ENCODE measurements at places on chromosomes 4 and X.

GRCh38 chrX:48891402-48892288, 5.9 kb downstream of the TIMM17B start:
- peak; percentile 65 for DNase-seq

DNA sequence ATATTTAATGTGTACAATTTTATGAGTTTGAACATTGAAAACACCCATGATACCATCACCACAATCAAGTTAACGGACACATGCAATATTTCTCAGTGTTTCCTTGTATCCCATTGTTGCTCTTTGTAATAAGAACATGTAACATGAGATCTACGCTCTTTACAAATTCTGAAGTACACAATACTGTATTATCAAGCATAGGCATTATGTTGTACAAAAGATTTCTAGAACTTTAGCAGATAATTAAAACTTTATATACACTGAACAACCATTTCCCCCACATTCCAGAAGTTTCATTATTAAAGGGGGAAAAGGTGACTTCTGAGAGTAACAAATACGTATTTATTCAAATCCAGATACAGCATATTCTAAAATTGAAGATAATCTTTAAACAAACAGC, 114.5 kb downstream of the SLC10A7 start:
- DNase-seq, result no peak

GRCh38 chr4:119103263-119103662, 32.4 kb upstream of the MYOZ2 start:
- no peak for DNase-seq

DNA sequence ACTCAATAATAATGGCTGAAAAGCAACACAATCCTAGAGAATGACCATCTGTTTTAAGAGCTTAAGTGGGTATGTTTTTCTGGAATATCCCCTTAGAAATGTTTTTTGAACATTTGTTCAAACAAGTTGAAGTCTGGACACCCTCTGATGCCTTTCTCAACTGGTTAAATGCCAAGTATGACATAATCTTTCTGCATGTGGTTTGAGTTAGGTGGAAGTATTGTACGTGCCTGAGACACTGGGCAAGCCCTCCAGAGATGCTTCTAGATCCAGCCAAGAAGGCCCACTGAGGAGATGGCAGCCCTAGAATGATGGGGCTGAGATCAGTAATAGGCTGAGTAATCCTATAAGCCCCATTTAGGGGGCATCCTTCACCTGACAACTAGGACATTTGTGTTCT, 493.1 kb downstream of the MAGEE1 start:
- no peak for DNase-seq

- DNase-seq, result no peak
Observed at GRCh38 chr4:185956544-185956940, 112.4 kb upstream of the TLR3 start.

DNA sequence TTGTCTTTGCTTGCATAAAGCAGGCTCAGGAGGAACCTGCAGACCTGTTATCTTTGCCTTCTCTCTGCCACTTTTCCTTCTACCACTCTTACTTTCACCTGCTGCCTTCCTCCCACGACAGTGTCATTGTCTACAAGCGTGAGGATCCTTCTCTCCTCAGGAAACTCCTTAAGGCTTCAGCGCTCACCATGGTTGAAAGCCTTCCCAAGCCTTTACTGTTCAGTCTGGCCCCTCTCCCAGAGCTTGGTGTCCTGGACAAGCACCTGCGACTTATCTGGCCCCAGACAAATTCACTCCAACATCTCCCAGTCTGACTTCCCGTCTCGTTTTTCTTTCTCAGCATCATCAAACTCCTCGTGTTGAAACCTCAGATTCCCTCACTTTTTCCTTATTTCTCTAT, 31.0 kb downstream of the CC2D2A start:
- DNase-seq, result no peak

GRCh38 chrX:119072744-119073143, at the start of gene CT47C1:
Gene CT47C1 (plus strand): TSS chrX:119072993. CDS start chrX:119073226, 233 bp downstream.
- no peak for DNase-seq

DNA sequence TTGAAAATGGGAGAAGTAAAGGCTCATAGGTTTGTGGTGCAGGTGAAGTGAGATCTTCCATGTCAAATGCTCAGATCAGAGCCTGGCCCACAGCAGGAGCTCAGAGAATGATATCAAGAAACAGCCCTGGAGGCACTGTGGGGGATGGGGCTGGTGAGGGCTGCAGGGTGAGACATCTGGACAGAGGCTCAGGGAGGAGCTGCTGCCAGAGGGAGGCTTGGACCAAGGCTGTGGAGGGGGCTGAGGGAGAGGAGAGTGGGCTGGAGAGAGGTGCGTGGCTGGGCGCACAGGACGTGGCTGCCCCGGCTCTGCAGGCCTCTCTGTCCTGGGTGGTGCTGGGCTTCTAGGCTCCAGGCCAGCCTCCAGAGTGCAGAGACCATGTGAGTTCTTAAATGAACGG, 5.6 kb downstream of the SORCS2 start:
- DNase-seq, result no peak

GRCh38 chr4:99868126-99868596, 26.1 kb downstream of the LAMTOR3 start:
- DNase-seq, result no peak

DNA sequence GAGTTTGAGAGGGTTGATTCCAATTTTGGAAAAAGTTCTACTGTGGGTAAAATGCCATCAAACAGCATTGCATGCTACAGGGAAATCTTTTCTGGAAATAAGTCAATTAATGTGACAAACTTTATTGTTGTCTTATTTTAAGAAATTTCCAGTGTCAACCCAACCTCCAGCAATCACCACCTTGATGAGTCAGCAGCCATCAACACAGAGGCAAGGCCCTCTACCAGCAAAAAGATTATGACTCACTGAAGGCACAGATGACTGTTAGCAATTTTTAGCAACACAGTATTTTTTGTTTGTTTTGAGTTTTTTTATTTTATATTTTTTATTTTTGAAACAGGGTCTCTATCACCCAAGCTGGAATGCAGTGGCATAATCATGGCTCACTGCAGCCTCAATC, 165.4 kb upstream of the C1QTNF7 start:
- no peak for DNase-seq

DNA sequence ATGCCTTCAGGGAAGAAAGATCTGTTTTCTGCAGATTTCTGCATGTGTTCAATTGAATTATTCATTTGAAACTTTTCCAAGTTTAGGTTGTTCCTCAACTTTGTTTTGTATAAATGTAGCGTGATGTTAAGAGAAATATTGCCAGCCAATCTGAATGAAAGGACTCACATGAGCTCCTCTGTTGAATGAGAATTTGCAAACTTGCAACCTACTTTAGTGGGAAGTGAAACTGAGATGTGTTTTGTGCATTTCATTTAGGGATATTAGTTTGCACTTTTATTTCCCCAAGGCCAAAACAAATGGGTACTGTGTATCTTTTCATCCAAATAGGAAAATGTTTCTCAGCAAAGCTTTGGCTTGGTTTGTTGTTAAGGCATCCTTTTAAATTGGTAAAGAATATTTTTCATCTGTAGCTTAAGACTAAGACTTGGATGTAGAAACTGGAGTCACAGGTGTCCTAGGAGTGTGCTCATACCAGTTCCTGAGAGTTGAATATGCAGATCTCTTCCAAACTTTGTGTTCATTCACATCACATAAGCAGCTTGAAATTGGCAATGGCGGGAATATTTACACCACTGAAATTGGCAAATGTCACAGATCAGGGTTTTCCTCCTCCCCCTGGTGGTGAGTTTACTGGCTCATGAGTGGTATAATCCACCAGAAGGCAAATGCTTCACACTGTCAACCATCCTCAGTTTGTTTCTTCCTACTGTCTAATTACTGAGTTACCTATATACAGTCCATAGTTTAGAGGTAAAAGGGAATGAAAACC, 193.6 kb upstream of the BANK1 start:
- DNase-seq, result no peak

- DNase-seq, result no peak
Observed at GRCh38 chrX:37474478-37474877, 97.0 kb upstream of the LANCL3 start.

DNA sequence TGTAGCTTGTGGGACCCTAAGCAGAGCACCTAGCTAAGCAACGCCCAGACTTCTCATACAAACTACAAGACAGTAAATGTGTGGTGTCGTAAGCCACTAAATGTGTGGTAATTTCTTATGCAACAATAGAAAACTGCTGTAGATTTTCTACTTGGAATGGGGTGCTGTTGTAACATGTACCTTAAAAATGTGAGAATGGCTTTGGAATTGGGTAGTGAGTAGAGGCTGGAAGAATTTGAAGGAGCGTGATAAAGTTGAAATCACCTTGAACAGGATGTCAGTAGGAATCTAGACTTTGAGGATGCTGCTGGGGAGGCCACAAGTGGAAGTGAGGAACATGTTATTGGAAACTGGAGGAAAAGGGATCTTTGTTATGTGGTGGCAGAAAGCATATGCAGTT, 43.2 kb upstream of the FUNDC1 start:
- no peak for DNase-seq

DNA sequence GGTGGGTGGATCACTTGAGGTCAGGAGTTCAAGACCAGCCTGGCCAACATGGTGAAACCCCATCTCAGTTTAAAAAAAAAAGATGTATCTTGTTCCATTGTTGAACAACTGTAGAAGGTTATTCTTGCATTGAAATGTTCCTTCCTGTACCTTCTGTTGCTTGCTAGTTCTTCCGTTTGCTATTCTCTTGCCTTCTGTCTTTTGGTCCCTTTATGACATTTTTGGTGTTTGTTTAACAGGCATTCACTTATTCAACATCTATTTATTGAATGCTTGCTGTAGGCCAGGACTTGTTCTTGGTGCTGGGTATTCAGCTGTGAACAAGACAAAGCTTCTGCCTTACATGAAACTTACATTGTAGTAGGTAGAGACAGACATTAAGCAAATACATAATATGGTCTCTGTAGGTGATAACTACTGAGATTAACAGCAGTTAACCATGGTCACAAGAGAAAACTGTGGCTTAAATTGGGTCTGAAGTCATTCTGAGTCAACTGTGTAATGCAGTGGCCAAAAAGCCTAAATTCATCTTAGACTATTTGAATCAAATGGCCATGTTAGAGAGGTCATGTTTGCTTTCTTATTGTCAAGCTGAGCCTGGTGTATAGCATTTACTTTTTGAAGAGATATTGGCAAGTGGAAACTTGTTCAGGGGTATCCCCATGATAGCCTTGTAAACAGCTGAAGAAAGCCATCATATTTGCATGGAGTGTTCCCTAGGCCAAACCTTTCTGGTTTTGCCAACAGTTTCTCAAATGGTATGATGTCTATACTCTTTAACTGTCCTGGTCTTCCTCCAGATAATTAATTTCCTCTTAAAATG, 35.6 kb downstream of the GAB1 start:
- no peak for DNase-seq

GRCh38 chrX:136750364-136750763, 30.4 kb downstream of the ARHGEF6 start:
- no peak for DNase-seq

Data from NCI-H1694 (cell line).